Amniotic epithelial cell (primary cell): ENCODE measurements at places on chromosomes 2 and 18.

DNA sequence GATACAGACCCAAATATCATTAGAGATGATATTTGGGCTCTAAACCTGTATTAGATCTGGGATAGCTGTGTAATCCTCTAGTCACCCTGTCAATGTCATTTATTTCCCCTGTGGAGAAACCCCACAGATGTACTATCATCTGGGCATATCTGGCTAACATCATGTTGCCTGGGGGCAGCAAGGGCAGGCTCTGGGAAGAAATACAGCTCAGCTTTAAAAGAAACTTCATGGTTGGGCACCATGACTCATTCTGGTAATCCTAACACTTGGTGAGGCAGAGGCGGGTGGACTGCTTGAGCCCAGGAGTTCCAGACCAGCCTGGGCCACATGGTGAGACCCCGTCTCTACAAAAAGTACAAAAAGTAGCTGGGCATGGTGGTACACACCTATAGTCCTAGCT lies 282.5 kb downstream of the SLC8A1 start:
- peak; percentile 29 for DNase-seq

DNA sequence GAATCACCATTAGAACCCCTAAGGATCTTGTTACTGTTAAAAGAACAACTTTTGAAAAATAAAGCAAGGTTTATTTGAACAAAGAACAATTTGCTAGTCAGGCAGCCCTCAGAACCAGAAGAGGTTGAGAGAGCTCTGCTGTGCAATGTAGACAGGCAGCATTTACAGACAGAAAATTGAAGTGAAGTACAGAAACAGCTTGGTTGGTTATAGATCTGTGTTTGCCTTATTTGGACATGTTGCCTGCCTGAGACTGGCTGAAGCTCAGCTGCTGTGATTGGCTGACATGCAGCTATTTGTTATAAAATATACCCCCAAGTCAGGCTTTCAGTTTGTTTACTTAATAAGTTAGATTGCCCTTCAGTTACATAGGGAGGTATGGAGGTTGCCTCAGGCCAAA lies 12.5 kb downstream of the MSTN start:
- peak; percentile 29 for DNase-seq

DNA sequence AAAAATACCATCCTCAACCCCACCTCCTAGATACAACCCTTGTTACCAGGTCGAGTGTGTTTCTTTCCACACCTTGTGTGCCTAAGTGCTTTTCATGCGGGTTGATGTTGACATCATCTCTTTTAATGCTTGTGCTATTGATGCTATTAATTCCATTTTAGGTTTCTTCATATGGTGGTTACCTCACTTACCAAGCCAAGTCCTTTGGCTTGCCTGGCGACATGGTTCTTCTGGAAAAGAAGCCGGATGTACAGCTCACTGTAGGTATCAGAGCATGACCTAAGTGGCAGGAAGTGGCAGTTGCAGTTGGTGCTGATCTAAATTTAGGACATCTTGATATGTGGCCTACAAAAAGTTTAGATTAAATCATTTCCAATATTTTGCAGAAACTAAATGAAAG lies 149.9 kb upstream of the TTC39C start:
- no peak for DNase-seq

- DNase-seq = peak; percentile 94
These were observed 114.7 kb upstream of the CYP1B1 start for GRCh38 chr2:38190542-38191218.

- no peak for DNase-seq
These were observed 28.0 kb upstream of the MARCO start for GRCh38 chr2:118913803-118914645.

GRCh38 chr2:47344890-47345589 lies 57.9 kb upstream of the MSH2 start:
- no peak for DNase-seq

DNA sequence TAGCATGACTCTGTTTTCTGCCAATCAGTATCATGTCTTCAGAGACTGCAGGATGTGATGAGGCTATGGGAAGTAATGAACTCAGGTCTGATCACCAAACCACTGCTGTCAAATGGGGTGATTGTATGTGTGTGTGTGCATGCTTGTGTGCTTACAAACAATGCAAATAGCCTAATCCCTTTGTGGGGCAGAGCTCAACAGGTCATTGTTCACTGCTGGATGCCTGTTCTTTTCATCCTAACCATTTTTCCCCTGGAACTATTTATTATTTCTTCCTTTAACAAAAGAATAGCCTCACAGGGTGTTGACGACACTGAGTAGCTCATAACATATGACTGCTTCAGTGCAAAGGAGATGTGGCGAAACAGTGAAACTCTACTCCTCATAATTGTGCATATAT lies 55.9 kb downstream of the NXPH2 start:
- no peak for DNase-seq

DNA sequence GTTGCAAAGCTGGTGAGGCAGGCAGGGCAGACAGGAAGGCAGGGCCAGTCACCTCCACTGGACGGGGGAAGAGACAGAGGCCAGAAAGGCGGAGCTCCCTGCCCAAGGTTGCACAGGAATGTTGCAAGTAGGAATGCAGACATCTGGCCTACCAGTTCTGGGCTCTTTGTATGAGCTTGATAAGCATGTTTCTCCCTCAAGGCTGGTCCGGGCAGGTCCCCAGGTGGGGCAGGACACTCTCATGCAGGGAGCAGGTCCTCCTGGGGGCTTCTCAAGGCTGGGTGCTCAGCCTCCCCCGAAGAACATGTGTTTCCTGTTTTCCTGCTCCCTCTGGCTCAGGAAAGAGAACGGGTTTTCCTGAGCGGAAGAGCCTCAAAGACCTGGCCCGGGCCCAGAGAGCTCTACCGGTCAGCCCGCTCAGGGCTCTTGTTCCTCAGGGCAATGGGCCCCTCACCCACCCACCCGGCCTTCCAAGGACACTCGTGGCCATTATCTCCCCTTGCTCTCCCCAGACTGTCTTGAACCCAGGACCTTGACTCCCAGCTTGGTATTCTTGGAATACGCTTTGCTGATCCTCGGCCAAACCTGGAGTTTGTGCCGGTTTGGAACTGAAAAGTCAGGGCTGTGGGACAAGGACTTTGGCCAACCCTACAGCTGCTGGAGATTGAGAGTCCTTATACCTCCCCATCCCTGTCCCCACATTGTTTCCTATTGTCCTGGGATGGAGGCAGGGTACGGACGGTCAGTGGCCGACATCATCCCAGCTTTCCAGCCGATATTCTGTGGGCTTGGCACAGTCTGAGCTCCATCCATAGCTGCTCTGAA lies 87.7 kb upstream of the HAAO start:
- peak; percentile 20 for DNase-seq

- no peak for DNase-seq
These were observed 67.3 kb downstream of the TMEFF2 start for GRCh38 chr2:192127434-192127833.

GRCh38 chr2:9310377-9310776 lies 103.8 kb downstream of the ASAP2 start:
- peak; percentile 88 for DNase-seq

- no peak for DNase-seq
These were observed 123.2 kb upstream of the GLI2 start for GRCh38 chr2:120612471-120612870.

- DNase-seq = peak; percentile 37
These were observed 100.2 kb upstream of the FOSL2 start for GRCh38 chr2:28292491-28292890.

GRCh38 chr2:144526831-144527230 lies 6.9 kb upstream of the ZEB2 start:
- DNase-seq = no peak

DNA sequence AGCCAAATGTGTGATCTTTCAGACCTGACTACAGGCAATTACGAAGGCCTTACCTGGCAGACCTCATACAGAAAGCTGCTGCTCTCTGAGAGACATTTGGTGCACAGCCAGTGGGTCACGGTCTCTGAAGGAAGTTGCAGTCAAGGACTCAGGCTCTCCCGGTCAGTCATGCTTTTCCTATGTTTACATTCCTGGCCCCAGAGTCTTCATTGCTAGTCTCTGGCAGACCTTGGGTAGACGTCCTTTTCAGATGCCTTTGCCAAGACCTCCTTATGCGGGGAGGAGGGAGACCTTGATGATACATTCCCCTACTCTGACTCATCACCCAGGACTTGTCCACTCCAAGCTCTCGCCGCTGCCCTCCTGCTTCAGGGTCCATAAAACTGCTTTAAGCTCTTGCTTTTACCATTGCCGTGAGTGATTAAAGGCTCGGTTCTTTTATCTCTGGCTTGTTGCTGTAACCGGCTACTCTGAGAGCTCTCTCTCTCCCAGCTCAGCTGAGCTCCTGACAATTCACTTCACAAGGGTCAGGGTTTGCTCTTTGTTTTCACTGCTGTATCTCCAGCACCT lies 62.0 kb upstream of the SLC35F5 start:
- peak; percentile 100 for DNase-seq

GRCh38 chr2:55431982-55432627 lies 12.4 kb upstream of the CCDC88A start:
- DNase-seq = peak; percentile 51
